ENCODE measurements at places on chromosomes 11 and 22.

DNA sequence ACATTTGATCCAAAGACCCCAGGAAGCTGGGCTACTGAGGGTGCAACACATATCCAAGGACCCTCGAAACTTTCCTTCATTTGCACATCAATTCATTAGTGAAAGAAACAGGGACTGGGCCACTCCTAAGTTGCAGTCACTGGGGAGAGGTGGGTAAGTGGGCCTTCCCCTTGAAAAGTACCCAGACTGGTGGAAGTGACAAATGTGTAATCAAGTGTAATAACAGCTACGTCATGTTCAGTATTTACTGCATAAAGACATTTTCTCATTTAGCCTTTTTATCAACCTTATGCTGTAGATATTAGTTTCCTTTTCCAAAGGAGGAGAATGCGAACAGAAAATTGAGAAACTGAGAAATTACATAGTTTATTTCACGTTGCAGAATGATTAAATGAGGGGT is 101.9 kb upstream of the OLFML1 start:
- DNase-seq, result no peak

- peak; percentile 47 for DNase-seq
These were observed at the start of gene NFAM1 for GRCh38 chr22:42432020-42432596. NFAM1 (minus strand) TSS chr22:42432403; CDS start chr22:42432357, 46 bp downstream.

GRCh38 chr11:11965656-11966353 is 42.6 kb downstream of the DKK3 start:
- DNase-seq, result no peak

- DNase-seq, result no peak
These were observed 56.4 kb downstream of the ARFGAP3 start for GRCh38 chr22:42800451-42801251.

DNA sequence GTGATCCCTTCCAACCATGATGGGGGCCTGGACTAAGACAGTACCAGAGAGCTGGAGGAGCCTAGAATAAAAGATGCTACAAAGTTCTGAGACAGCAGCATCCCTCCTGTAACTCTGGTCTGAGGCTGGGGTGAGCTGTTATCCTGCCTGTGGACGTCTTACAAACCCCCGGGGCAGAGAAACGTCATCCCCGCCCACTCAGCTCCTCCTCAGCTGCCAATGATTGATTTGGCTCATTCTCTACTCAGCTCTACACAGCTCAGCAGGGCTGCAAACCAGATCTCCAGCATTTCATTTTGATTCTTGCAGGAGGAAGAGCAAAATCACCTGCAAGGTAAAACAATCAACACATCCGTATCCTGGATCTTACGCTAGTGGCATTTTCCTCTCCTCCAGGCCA is 55.5 kb downstream of the CSNK2A3 start:
- DNase-seq, result no peak

- no peak for DNase-seq
These were observed 8.0 kb downstream of the B3GNT6 start for GRCh38 chr11:77042111-77042726.

GRCh38 chr11:35598254-35599125 is 19.8 kb upstream of the FJX1 start:
- no peak for DNase-seq

DNA sequence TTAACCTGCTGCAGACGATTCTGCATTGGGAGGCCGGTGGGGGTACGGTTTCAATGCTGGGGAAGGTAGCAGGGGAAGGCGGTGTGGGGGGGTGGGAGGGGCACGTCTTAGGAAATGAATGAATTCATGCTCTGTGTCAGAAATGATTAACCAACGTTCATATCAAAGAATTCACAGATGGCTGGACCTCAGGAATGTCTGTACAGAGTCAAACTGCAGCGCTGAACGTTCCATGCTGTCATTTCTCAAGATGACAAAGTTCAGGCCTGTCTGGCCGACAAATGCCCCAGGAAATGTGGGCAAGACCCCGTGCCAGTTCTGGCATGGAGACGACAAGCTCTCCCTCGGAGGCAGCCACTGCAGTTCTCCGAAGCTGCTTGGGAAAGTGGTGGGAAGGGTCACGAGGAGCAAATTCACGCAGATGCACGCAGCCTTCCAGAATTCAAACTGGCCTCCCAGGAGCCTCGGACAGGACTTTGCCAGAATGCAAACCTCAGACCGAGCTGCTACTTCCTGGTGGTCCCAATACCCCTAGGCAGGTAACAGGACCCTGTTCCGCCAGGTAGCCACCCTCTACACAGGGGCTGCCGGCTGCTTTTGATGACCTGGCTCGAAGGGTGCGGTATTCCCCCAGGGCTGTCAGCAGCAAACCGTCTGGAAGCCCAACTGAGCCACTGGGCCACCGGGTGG is 81.5 kb downstream of the TRMU start:
- no peak for DNase-seq

- DNase-seq, result no peak
These were observed 15.6 kb downstream of the PISD start for GRCh38 chr22:31646186-31647019.

- DNase-seq, result no peak
These were observed 559.6 kb upstream of the CCDC90B start for GRCh38 chr11:83845797-83846196.

- DNase-seq, result no peak
These were observed 108.7 kb upstream of the THY1 start for GRCh38 chr11:119531623-119532022.

- DNase-seq, result no peak
These were observed 102.7 kb downstream of the MRTFA start for GRCh38 chr22:40533712-40534378.

- DNase-seq, result no peak
These were observed 17.9 kb upstream of the KCNQ1OT1 start for GRCh38 chr11:2717561-2718325.

DNA sequence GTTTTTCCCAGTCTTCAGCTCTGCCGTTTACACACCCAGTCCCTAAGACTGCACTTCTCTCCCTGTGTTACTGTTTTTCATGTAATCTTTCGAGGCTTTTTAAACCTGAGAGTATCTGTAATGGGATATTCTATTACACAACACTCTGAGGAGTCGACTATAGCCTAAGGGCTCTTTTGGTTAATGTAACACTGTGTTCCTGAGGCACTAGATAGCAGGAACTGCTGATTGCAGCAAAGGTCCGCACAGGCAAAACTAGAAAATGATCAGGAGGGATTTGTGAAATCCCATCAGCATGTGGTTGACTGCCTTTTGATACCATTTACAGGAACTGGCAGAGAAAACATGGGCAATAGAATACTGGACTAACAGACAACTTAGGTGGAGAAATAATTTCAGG is 512.3 kb upstream of the RAG2 start:
- no peak for DNase-seq
